ENCODE measurements at places on chromosomes 5 and 9.
A peak's percentile ranks its signal among the peaks of the same experiment; 100 is the strongest.

GRCh38 chr9:123073991-123074422 lies 40.5 kb downstream of the GPR21 start:
- peak; percentile 97 for DNase-seq

- peak; percentile 27 for DNase-seq
These were observed 189.8 kb downstream of the DRD1 start for GRCh38 chr5:175254155-175254554.

GRCh38 chr5:8865686-8866374 lies 680.0 kb downstream of the SEMA5A start:
- no peak for DNase-seq

DNA sequence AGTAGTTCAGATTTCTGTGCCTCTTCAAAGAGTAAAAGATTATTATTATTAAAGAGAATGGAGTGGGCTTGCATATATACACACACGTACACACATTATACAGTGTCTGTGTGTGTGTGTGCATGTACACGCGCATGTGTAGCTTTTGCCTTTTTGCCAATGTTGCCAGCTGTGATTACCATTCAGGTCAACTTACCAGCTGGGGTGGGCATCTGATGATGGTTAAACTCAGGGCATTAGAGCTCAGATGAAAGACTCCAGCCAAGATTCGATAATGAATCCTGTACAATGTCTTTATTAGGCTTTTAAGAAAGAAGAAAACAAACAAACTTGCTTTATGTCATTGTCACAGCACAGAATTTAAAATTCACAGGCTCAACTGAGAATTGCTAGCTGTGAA lies 296.5 kb upstream of the DMAC1 start:
- no peak for DNase-seq

DNA sequence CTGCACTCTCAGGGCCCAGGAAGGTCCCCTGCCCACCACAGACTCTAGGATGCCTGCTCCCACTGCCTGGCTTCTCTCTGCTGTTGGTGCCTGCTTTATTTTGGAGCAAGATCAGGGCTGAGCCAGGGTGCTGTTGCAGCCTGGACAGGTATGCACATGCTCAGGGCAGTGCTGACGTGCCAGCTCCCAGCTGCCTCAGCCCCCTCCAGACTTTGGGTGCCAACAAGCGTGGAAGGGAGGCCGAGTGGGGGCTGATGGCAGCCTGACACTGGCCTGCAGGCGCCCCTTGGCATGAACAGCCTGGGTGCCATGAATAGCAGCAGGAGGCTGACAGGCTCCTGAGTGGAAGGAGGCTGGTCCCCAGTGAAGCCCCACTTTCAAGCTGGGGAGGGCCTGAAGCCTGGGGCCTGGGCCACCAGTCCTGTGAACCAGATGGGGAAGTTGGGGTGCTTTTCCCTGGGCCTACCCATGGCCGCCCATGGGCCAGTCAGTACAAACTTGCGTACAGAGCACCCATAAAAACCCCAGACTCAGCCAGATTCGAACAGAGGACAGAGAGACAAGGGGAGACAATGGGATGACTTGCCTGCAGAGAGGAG lies 6.8 kb downstream of the AMBP start:
- DNase-seq = no peak
